ENCODE measurements at places on chromosomes 2 and 18.

- DNase-seq, result no peak
Measured at GRCh38 chr2:21021430-21021829, 22.4 kb downstream of the APOB start.

DNA sequence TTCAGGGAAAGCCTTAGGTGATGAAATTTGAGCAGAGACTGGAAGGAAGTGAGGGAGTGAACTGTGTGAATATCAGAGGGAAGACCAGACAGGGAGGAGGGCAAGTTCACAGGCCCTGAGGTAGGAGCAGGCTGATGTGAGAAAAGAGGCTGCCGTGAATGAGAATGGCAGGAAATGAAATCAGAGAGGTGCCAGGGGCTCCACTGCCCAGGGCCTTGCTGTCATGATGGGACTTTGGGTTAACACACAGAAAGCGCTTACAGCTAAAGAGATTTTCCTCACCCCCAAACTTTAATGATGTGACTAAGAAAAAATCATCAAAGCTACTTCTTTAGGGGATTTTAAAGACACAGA lies 53.8 kb downstream of the MARCHF4 start:
- no peak for DNase-seq

DNA sequence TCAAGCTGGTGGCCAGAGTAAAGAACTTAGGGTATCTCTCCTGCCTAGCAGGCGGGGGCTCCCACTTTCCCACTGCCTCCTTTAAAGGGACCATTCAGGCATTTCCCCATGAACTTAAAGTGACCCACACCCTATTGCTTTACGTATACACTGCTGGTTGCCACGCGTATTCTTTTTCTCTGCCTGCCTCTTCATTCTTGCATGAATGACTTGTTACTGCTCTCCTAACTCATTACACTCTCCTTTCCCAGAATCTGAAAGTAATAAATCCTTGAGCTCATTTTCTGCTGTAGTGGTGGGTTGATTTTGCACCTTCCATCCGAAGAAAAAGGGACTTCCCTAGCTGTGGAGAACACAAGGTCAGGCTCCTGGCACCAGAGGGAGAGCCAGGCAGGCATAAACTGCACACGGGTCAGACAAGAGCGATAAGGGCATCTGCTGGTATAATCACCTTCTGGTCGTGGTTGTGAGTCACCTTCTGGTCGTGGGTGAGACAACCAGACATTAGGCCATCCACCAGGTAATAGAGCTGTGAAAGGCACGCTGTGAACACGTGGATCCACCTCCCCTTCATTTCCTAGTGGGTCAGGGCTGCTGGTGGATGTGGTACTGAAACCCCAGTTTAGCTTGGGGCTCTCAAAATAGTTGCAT lies 950.3 kb downstream of the SOCS6 start:
- DNase-seq, result no peak

GRCh38 chr2:105076121-105076520 lies 38.3 kb downstream of the MRPS9 start:
- no peak for DNase-seq

GRCh38 chr18:29160170-29160569 lies 983.2 kb upstream of the CDH2 start:
- no peak for DNase-seq

- no peak for DNase-seq
Measured at GRCh38 chr2:45607701-45608100, 3.4 kb downstream of the SRBD1 start.

GRCh38 chr2:75894170-75894569 lies 183.5 kb upstream of the GCFC2 start:
- DNase-seq, result no peak

DNA sequence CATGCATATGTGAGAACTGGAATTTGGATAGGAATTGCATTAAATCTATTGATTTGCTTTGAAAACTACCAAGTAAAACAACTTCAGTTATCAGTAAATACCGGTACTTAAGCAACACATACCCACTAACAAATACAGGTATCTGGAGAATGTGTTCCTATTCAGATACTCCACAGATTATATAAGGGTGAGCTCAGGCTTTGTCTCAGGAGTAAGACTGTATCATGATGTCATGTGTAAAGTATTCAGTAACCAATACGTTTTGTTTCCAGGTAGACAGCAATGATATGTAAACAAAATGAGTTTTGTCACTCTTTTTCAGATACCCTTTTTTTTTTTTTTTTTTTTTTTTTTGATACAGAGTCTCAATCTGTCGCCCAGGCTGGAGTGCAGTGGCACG lies 74.8 kb downstream of the DSC3 start:
- DNase-seq, result no peak

GRCh38 chr2:201852878-201853415 lies 46.6 kb downstream of the CDK15 start:
- DNase-seq, result no peak

- no peak for DNase-seq
Measured at GRCh38 chr2:179745635-179746256, 115.7 kb downstream of the ZNF385B start.

GRCh38 chr2:238667008-238667407 lies 180.9 kb upstream of the TWIST2 start:
- DNase-seq, result no peak

DNA sequence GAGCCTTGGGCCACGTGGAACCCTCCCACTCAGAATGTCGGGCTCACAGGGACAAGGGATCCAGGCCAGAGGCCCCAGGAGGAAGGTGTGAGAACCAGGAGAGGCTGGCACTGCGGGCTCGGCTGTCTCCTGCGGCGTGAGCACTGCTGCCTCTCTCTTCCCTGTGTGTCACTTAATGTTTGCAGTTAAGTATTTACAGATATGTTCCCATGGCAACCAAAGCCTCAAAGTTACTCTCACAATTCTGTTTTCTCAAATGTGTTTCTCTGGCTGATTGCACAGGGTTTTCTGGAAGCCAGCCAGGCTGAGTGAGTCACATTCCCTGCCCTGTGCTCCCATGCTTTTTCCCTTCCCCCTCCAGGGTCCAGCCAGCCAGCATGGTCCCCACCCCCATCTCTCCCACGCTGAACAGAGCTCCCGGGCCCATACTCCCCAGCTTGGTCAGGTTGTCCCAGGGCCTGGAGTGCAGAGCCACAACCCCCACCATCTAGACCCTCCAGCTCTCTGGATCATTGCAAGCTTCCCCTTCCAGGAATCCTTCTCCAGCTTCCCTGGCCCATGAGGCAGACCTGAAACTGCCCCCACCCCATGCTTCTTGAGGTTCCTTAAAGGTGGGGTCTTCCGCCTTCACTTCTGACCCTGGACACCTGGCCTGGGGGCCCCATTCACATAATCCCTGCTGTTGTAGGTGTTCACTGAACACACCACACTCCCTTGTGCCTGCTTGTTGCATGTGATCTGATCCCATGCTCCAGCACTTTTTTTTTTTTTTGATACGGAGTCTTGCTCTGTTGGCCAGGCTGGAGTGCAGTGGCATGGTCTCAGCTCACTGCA lies 265.9 kb downstream of the CELF4 start:
- peak; percentile 97 for DNase-seq

DNA sequence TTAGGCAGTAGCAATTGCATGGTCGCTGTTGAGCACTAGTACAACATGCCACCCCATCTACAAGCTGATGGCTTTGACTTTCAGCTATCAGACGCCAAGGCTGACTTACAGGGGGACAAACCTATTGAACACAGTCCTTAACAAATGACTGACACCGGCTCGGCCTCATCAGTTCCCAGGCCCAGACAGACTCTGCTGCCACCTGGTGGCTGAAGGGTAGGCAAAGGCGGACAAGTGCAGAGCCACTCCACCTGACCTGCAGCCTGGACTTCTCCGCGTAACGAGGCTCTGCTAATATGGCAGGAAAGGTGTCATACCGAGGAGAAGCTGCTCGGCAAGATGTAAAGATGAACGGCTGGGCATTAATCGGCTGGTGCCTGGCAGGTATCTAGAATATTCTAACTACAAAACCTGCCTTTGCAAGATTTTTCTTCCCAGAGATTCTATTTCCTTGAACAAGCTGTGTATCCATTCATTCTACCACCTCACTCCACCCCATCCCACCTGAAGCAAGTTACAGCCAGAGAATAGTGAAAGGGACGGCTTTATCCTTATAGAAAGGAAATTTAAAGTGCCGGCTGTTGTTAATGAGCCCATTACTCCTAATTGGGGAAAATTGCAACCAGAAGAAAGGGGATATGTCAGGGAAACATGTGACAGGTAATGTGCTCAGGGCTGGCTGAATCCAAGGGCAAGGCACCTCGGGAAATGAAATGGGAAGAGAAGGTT lies 67.4 kb downstream of the STEAP3 start:
- DNase-seq, result no peak

DNA sequence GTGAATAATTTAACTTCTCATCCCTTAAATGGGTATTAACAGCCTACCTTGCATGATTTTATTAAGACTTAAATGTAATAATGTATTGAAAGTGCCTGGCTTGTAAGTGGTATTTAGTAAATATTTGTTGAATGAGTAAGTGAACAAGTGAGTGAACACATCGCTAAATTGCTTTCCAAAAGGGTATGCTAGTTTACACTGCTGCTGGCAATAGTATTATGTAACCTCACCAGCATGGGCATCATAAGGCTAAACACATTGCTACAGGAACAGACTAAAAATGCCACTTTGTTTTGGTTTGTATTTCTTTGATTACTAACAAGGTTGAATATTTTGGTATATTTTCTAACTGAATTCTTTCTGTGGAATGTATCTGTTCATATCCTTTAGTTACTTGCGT lies 9.8 kb downstream of the WDR43 start:
- DNase-seq, result no peak

DNA sequence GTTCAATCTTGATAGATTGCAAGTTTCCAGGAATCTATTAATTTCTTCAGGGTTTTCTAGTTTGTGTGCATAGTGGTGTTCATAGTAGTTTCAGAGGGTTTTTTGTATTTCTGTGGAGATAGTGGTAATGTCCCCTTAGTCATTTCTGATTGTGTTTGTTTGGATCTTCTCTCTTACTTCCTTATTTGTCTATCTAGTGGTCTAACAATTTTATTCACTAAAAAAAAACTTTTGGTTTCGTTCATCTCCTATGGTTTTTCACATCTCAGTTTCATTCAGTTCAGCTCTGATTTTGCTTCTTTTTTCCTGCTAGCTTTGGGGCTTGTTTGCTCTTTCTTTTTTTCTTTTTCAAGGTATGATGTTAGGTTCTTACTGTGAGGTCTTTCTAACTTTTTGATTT lies 94.5 kb downstream of the SNTG2 start:
- no peak for DNase-seq

DNA sequence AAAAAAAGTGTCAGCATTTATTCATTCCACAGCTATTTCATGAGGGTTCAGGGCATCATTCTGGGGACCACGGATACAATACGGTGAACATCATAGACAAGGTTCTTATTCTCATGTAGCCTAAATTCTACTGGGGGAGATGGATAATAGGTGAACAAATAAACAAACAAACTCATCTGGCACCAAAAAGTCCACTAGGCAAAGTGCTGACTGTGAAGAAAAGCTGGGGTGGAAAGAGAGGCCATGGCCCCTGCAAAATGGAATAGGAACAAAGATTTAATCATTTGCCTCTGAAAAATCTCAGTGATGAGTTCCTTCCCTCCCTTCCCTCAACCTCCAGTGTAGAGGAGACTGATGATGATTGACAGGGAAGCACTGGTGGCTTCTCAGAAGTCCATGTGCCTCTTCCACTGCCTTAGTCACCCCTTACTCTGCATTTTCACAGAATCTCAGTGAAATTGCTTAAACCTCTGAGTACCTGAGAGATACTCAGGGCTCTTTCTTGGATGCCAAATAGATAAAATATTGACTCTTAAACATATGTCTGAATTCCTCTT lies 69.3 kb upstream of the IL1R1 start:
- DNase-seq, result no peak

DNA sequence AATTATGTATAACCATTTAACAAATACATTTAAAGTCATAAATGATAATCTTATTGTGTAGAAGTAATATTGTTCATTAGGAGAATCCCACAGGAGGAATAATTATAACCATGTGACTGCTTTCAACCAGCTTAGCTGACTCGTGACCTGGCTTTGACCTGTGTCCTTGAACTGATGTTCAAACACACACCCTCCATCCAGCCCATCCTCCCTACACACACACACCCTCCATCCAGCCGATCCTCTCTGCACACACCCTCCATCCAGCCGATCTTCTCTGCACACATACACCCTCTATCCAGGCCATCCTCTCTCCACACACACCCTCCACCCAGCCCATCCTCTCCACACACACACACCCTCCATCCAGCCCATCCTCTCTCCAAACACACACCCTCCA lies 83.5 kb downstream of the EIPR1 start:
- DNase-seq, result no peak

- no peak for DNase-seq
Measured at GRCh38 chr2:156625360-156626170, 189.4 kb downstream of the GPD2 start.

GRCh38 chr2:119480184-119480583 lies 44.1 kb downstream of the SCTR start:
- no peak for DNase-seq

GRCh38 chr2:86027196-86027921 lies 78.3 kb downstream of the POLR1A start:
- no peak for DNase-seq

DNA sequence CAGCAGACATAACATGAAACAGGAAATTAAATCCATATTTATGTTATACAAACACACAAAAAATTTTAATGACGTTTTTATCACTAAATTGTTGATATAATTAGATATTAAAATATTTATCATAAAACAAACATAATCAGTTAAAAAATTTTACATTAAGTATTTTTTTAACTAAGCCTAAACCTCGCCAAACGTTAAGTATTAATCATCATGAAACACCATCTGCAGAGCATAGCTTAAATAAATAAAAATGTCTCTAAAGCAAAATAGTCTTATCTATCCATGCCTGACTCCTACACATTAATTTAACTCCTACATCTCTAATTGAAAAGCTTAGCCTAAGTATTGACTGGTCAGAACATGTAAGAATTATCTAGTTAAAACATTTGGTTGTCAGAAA lies 271.6 kb upstream of the RND3 start:
- DNase-seq, result no peak

DNA sequence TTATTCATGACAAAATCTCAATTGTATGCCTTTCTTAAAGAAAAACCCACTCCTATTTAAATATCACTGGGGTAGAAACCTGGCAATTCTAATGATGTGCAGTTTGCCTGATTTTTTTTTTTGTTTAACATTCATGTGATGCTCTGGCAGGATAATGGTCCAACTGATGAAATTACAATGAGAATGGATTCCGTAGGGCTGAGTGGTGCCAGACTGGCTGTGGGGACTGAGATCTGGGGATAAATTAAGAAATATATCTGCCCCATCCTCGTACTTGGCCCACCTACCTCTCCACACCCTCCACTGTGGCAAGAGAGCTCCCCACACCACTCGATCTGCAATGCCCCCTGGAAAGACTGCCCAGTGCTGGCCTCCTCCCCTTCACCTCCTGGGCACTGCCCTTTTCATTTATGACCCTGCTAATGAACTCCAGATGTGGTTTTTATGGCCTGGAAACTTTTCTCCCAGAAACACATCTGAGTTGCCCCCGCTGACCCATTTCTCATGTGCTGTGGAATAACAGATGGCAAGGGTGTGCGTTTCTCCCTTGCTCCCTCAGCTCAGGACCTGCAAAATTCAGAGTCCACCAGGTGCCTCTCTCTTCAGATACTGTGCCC lies 33.0 kb upstream of the RPL37A start:
- DNase-seq, result no peak

- no peak for DNase-seq
Measured at GRCh38 chr18:77042583-77042982, 90.0 kb downstream of the MBP start.

- DNase-seq, result no peak
Measured at GRCh38 chr18:49697757-49698524, 115.4 kb downstream of the ACAA2 start.

GRCh38 chr2:222952204-222952603 lies 91.4 kb downstream of the ACSL3 start:
- DNase-seq, result no peak
